GM12892 (cell line): ENCODE measurements at places on chromosomes 7 and 10.

DNA sequence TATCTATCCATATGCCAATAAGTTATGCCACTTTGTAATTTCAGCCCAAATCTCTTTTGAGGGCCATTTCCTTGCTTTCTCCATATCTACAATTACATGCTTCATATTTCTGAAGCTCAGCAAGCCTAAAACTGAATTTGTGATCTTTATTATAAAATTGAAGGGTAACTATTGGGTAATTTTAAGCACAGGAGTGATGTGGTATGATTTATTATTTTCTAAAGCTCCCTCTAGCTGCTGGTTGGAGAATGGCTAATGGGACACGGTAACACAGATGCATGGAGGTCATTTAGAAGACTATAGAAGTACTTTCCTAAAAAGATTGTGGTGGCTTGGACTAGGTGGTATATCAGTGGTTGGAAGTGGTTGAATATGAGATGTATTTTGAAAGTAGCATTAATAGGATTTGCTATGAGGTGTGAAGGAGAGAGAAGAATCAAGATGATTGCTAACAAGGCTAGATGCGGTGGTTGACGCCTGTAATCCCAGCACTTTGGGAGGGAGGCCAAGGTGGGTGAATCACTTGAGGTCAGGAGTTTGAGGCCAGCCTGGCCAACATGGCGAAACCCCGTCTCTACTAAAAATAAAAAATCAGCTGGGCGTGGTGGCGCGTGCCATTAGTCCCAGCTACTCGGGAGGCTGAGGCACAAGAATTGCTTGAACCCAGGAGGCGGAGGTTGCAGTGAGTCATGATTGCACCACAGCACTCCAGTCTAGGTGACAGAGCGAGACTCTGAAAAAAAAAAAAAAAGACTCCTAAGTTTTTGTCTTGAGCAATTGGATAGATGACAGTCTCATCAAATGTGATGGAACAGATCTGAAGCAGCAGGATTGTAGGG lies 13.9 kb downstream of the KLHDC10 start:
- DNase-seq: no peak

- no peak for DNase-seq
Measured at GRCh38 chr7:45255187-45255586, 97.6 kb downstream of the RAMP3 start.

DNA sequence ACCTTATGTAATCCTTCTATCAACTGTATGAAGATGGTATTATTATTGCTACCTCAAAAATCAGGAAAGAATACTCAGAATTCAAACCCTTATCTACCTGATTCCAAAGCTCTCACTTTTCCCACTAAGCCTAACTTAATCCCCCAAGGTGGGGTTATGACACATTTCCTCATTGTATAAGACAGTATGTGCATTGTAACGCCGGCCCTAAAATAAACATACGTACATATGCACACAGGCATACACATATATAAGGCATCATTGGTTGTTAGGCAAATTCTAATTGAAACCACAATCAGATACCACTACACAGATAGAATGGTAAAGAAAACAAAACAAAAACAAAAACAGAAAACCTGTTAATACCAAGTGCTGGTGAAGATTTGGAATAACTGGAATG lies 556.5 kb downstream of the INHBA start:
- DNase-seq: no peak

DNA sequence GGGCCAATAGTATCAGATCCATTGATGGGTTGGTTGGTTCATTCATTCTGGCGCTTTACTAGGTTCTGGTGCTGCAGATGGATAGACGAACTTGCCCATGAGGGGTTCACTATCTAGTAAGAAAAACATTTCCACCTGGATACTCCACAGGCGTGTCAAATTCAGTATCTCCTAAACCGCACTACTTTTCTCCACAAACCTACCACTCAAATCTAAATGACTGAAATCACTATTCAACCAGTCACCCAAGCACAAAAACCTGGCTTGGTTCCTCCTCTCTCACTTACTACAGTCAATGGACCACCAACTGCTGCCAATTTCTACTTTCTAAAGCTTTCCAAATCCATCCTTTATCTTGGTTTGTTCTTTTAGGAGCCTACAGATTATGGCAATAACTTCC lies 572 bp downstream of the AGK start:
- DNase-seq: no peak

GRCh38 chr7:139651914-139652313 lies 125.9 kb downstream of the HIPK2 start:
- no peak for DNase-seq

GRCh38 chr10:123784646-123785045 lies 107.0 kb downstream of the CPXM2 start:
- no peak for DNase-seq

- DNase-seq: no peak
Measured at GRCh38 chr10:95730233-95730632, 25.7 kb upstream of the ENTPD1 start.

DNA sequence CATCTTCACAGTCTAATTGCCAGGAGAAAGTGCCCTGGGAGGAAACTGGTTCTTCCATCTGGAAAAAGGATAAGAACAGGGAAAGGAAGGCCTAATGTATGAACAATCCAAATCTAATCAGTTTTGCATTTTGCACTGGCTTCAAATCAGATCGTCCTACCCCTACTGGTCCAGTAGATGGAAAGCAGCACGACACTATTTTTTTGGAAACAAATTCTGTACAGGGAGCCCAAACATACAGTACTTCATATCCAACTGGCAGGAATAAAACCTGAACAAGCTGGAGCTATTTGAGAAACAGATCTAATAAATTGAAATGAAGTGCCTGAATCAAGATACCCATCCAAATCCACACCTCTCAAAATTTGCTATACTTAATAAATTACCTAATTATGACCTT lies 36.5 kb downstream of the ETV1 start:
- no peak for DNase-seq

GRCh38 chr10:1284076-1284475 lies 227.9 kb downstream of the WDR37 start:
- DNase-seq: no peak

DNA sequence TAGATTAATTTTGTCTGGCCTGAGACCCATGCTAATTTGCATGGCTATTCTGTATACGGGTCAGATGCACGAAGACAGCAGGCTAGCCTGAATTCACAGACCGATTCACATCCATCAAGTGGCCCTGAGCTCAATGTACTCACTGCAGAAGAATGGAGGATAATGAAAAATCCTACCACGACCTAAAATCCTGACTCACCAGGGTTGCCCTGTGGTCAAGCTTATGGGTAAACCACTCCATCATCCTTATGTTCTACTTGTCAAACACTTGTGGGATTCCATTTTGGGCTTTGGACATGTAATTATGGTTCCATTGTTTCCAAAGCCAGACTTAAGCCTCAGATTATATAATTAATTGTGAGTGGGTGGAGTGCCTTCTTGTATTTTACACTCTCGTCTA lies 110.4 kb upstream of the ZNF438 start:
- no peak for DNase-seq

DNA sequence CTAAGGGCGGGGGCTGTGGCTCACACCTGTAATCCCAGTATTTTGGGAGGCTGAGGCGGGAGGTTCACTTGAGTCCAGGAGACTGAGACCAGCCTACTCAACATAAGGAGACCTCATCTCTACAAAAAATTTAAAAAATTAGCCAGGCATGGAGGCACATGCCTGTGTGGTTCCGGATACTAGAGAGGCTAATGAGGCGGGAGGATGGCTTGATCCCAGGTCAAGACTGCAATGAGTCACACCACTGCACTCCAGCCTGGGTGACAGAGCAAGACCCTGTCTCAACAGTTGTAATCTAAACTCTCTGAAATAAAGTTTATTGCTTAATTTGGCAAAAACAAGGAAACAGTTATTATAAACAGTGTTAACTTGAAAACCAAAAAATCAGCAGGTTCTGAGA lies 123.3 kb downstream of the USP6NL start:
- DNase-seq: no peak

DNA sequence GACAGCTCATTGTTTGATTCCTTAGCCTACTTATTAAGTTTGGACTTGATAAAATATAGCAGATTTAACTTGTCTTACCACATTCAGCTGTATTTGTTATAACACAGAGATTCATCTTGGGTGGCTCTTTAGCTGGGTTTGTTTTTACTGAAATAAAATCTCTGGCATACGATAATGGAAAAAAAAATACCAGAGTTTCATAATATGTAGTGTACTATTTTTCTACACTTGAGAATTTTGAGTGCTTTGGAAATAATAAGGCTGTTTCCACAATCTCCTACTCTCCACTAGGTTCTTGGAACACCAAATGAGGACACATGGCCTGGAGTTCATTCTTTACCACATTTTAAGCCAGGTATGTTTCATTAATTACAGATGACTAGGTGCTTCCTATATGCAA lies 218.6 kb upstream of the FZD1 start:
- no peak for DNase-seq

GRCh38 chr10:126041804-126042231 lies 145.5 kb downstream of the FANK1 start:
- DNase-seq: peak; percentile 70

GRCh38 chr7:48548667-48549066 lies 375.7 kb upstream of the CDC14C start:
- DNase-seq: no peak

DNA sequence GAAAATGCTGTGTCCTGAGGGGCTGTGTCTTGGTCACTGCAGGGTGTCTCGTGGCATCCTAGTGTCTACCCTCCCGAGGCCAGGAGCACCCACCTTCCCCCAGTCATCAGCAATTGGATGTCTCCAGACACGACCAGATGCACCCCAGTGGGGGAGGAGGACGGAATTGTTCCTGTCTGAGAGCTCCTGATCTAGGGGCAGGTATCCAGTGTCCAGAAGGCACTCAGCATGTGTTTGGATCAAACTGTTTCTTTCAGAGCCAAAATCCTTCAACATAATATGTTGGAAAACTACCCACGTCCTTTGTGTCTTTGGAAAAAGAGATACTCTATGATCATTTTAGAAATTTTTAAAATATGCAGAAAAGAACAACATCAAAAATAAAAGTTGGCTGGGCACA lies 16.9 kb downstream of the PRKRIP1 start:
- no peak for DNase-seq

DNA sequence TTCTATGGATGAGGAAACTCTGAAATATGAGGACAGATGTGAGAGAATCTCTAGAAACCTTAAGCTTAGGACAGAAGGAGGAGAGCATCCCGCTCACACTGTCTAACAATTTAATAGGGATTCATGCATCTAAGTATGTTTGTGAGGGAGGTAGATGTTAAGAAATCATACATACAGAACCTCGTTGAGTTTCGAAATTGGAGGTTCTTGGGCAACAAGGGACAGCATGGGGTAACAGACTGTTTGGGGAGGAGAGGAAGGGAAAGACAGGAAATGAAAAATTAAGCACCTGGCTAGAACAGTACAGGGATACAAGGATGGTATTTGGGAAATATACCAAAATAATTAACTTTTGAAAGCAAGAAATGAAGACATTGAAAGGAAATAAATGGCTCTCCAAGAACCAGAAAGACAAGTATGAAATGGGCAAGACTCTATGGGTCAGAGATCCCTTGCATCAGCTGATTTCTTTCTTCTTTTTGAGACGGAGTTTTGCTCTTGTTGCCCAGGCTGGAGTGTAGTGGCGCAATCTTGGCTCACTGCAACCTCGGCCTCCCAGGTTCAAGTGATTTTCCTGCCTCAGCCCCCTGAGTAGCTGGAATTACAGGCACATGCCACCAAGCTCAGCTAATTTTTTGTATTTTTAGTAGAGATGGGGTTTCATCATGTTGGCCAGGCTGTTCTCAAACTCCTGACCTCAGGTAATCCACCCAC lies 207.9 kb downstream of the CTNNA3 start:
- no peak for DNase-seq
